ENCODE measurements at places on chromosomes 12 and 14.

DNA sequence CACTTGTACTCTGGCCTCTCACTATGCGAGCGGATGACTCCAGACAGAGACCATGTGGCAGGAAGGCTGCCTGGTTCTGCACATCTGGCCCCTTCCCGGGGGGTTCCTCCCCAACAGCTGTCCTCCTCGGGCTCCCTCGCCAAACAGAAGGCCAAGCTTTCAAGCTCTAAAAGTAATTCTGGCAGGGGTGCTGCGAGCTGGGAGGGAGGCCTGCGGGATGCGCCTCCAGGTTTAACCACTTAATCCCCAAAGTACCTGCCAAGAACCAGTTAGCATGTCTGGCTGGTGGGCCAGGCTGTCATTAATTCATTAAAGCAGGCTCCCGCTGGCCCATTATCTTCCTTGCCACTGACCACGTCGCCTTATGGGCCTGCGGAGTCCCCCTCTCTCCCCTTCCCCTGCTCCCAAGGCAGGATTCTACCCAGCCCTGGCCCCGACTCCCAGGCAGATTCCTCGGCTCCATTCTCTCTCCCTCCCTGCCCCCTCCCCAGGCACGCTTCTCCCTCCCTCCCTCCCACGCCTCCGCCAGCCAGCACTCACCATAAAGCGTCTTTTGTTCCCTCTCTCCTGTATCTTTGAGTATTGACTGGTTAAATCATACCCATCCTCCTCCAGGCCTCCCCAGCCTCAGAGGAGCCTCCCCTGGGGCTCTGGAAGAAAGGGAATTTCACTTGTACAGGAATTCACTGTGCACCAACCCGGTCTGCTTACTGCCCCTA lies 4.9 kb downstream of the HRK start:
- DNase-seq: no peak

- no peak for DNase-seq
Measured at GRCh38 chr12:25494926-25495325, 58.2 kb downstream of the LMNTD1 start.

DNA sequence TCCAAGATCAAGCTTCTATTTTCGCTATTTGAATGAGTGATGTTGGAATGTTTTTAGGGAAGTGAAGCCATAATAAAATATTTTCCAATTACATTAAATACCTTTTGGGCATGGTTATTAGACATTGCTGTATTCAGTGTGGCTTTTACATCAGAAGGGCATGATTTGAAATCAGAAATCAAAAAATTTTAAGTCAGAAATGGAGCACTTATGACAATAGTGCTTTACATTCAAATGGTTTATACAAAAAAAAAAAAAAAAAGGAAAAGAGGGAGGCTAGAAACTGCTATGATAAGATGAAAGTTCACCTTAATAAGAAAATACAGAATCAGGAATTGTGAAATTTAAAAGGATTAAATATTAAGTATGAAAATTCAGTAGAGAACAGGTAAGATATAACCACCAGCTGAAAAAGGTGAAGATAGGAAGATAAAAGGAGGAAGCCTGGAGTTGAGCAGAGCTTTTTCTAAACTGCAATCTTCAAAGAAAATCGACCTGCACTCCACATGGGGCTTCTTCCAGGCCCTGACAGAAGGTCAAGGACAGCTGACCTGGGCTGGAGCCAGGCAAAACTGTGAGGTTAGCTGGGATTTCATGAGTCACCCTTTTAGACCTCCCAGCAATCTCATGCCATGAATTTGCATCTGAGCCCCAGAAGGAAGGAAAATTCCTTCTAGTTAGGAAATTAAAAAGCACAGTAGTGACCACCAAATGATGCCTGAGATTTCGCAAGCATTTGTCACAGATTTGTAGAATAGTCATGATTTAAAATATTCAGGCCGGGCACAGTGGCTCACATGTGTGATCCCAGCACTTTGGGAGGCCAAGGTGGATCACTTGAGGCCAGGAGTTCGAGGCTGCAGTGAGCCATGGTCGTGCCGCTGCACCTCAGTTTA lies 23.4 kb upstream of the BMP4 start:
- DNase-seq: no peak

DNA sequence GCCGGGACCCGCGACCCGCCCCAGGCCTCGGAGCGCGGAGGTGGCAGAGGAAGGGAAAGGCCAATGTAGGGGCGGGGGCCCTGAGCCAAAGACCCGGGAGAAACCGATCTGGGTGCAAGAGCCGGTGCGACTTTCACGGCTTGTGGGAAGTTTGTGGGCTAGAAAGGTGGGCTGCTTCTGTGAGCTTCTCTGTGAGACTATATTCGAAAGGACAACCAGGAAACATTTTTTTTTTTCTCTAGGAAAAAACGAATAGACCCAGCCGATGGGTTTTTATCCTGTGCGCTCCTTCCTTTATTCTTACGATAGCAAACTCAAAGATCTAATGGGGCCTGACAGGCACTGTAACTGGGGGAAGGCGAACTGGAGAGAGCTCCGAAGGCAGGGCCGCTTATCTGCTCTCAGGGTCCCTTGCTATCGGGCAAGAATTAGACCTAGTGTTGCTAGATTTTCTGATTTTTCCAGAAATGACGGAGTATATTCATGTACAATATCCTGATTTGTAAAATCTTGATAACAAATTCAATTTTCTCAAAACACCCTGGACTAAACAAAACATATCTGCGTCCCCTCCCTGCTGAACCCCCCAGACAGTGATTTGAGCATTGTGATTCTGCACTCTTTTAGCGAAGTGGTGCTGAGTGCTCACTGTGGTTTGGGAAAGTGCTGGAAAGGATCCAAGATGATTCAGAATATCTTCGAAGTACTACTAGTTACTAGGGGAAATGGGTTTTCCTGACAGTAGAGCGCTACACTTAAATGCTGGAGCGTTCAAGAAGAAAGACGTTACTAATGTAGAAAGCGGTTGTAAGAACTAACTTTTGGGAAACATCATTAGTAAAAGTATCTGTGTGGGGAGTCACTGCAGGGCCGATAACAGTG lies 563 bp upstream of the STXBP6 start:
- no peak for DNase-seq

DNA sequence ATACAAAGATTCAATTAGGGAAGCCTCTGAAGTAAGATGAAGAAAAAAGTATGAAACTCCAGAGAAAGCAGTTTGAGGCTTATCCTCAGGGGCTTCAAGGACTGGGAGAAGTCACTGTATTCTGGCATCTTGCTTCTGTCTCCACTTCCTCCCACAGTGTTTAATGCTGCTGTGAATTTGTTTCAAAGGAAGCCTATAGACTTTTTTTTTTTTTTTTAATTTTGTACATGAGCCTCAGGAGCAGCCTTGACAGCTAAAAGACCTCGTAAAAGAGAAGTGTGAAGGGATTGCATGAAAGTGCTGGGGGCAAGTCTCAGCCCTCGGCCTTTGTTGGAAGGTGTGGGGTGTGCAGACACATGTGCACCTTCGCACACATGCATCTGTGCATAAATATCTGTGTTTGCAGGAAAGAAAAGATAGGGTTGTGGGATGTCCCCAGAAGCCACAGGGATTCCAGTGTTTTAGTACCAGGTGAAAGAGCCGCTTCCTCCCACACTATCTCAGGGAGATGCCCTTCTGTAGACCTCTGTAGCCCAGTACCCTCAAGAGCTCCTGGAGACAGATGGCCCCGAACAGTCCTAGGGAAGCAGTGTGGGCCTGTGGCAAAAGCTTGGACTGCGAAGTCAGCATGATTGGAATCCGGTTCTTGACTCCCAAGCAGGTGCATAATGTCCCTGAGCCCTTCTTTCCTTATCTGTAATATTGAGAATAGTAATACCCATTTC lies 193.5 kb upstream of the BCL2L14 start:
- no peak for DNase-seq

GRCh38 chr12:68304626-68305025 lies 27.5 kb downstream of the MDM1 start:
- DNase-seq: no peak

Measured in stimulated activated CD8-positive, alpha-beta memory T cell treated with anti-CD3 and anti-CD28 coated beads, Interleukin-4, amount 100 ng/mL, for 4 hours (primary cell).